ENCODE measurements at places on chromosomes 6 and 20.

- no peak for DNase-seq
Observed at GRCh38 chr6:37648465-37649330, 49.0 kb downstream of the MDGA1 start.

DNA sequence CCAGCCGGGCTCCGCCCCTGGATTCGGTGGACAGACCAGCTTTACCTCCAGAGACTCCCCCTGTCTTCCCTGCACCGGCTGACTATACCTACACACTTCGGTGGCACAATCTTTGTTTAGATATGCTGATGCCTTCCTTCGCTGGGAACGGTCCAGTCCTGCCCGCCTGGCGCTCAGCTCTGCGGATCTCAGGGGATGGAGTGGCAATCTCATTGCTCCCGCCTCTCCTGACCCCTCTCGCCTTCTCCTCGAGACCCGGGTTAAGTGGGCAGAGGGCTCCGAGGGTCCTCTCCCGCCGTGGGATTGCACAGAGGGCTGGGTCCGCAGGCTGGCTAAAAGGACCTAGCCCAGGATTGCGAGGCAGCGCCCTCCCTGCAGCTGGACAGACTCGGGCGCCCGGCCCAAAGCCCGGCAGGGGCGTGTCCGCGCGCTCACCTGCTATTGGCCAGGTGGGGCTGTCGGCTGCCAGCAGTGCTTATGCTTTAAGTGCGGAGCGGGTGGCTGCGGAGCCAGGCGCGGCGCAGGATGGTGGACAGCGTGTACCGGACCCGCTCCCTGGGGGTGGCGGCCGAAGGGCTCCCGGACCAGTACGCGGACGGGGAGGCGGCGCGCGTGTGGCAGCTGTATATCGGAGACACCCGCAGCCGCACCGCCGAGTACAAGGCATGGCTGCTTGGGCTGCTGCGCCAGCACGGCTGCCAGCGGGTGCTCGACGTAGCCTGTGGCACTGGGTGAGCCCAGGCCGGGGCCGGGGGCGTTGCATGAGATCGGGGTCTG is at the start of gene GNMT:
Gene GNMT (plus strand): TSS at position 512 of the 777 bp plus-strand sequence. CDS start 14 bp downstream, at position 526.
- no peak for DNase-seq

DNA sequence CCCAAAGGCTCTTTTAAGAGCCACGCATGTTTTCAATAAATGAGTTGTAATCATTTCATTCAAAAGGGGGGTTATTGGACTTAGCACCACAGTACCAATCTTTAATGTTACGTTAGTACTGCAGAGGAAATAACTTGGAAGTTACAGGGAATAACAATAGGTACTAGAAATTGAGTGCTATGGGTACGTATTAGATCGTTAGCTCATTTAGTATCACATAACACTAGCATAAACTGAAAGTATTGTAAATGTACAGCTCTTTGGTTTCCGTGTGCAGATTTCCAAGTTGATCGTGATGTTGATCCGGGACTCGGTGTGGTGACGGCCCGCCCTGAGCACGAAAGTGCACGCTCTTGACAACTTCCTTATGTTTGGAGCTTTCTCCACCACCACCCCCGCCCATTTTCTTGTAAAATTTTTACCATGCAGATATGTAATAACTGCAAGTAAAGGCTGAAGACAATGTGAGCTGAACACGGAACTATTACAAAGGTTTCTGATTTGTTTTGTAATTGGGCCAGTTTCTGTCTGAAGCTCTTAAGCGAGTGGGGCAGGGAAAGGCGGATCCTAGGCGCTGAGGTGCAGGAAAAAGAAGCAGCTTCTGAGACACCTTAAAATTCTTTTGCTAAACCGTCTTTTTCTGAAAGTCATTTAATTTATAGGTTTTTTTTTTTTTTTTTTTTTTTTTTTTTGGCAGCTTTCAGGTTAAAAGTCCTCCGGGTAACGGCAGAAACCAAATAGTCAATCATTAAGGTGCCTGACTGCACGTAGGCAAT is 71.5 kb downstream of the HFE start:
- no peak for DNase-seq

DNA sequence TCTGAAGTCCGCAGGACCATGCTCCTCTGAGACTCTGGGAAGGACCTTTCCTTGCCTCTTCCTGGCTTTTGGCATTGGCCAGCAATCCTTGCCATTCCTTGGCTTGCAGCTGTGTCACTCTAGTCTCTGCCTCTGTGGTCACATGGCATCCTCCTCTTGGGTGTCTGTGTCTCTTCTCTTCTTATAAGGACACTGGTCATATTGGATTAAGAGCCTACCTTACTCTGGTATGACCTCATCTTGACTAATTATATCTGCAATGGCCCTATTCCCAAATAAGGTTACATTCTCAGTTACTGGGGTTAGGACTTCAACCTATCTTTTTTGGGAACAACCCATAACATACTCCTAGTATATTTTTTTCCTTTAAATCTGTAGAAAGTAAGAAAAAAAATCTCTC is 49.9 kb upstream of the GTSF1L start:
- no peak for DNase-seq

DNA sequence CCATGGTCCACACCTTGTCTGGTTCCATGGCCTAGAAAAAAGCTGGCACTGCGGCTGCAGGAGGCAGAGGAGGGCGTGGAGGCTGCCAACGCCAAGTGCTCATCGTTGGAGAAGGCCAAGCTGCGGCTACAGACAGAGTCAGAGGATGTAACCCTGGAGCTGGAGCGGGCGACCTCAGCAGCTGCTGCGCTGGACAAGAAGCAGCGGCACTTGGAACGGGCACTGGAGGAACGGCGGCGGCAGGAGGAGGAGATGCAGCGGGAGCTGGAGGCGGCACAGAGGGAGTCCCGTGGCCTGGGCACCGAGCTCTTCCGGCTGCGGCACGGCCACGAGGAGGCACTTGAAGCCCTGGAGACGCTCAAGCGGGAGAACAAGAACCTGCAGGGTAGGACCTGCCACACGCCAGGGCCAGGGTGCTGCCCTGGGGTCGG is 43.4 kb downstream of the MYH7B start:
- DNase-seq = no peak

DNA sequence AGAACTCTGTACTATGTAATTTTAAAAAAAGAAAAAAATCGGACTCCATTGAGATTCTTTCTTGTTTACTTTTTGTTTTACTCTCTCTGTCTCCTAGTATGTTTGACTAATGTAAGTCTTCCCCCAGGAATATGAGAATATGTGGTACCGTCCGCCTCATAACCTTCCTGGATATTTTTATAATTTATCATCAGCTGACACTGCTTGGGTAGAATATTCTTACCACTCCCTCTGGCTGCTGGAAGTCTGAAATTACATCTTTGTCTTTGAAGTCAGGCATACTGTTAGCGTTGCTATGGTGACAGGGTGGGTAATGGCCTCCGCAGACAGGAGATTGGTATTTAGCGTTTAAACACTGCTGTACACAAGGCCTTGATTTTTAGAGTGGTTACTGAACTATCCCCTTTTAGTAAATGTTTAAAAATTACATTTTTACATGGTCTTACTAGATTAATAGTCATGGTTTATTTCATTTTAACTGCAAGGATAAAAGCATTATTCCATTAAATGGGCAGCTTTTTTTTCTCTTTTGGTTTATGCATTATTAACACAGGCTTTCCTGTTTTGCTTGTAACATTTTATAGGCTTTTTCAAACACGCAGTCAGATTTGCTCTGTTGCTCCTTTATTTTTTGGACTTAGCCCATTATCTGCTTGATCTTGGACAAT is 176.4 kb downstream of the ARID1B start:
- no peak for DNase-seq

GRCh38 chr6:95946906-95947305 is 68.9 kb upstream of the FUT9 start:
- DNase-seq = no peak

DNA sequence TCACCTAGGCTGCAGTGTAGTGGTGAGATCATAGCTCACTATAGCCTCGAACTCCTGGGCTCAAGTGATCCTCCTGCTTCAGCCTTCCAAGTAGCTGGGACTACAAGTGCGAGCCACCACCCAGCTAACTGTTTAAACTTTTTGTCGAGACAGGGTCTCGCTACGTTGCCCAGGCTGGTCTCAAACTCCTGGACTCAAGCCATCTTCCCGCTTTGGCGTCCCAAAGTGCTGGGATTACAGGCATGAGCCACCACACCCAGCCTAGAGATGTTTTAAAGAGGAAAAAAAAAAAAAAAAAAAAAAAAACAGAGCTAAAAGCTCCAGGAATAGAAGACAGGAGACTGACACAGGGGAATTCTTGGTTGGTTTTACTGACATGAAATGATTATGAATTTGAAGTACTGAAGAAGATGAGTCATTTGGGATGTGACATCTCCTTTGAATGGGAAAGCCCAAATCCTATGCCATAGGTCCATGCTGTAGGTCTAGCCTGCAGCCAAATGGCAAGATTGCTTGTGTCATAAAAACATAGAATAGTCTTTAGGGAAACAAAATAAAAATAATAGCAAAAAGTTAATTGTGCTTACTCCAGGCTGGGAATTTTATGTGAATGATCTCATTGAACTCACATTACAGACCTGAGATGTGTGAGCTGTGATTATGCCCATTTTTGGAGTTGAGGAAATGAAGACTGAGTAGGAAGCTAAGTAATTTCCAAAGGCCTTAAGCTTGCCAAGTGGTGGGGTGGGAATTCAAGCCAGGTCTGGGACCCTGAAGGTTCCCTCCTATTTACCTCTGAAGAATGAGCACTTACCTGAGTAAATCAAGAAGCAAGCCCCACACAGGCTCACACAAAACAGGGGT is 24.3 kb upstream of the NHSL1 start:
- DNase-seq = no peak

GRCh38 chr6:73728548-73729205 is 32.7 kb downstream of the CD109 start:
- no peak for DNase-seq
